ENCODE measurements at places on chromosomes 2 and 18. TPM values are rescaled to one million over a fixed set of nuclear protein-coding genes. Genes with fewer than 3 reads are reported as not detected.

REG1B gene
- polyA plus RNA-seq = not detected

RGPD4 gene
- not detected for polyA plus RNA-seq

GPC1 gene
- 52.9 TPM for polyA plus RNA-seq

VWA3B gene
- 0.25 TPM for polyA plus RNA-seq
